NCI-H774 (cell line): ENCODE measurements at places on chromosomes 2 and 18.

GRCh38 chr2:88236666-88237065 lies 66.5 kb downstream of the THNSL2 start:
- DNase-seq, result no peak

DNA sequence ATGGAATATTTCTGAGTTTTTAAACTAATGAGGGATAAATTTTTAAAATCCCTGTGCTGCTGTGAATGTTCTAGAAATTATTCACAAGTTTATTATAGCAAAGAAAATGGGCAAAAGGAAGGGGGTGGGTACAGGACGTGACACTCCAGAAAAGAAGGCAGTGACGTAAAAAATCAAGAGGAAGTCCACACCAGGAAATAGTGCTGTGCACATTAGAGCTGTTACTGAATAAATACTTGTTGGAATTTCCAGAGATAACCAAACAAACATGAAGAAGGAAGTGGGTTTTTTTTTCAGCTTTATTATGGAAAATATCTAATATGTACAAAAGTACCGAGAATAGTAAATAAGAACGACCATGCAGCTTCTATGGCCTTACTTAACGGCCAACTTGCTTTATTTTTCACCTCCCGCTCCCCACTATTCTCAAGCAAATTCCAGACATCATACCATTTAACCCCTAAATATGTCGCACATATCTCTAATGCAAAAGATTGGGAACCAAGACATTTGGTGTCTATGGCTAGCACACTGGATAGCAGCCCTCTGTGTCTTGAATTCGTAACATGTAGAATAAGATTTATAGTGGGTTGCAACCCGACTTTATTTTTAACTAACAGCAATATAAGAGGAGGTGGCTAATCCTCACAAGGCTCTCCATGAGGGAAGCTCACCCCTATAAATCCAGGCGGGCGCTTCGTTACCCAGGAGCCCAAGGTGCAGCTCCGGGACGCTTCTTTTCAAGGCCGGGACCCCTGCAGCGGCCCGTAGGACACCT lies 580 bp upstream of the NDUFV2 start:
- DNase-seq, result peak; percentile 42

- no peak for DNase-seq
Observed at GRCh38 chr2:213087040-213087439, 64.4 kb downstream of the IKZF2 start.

- no peak for DNase-seq
Observed at GRCh38 chr2:55779459-55780421, 86.1 kb upstream of the PNPT1 start.

GRCh38 chr18:68467957-68468356 lies 247.0 kb downstream of the TMX3 start:
- DNase-seq, result peak; percentile 29

DNA sequence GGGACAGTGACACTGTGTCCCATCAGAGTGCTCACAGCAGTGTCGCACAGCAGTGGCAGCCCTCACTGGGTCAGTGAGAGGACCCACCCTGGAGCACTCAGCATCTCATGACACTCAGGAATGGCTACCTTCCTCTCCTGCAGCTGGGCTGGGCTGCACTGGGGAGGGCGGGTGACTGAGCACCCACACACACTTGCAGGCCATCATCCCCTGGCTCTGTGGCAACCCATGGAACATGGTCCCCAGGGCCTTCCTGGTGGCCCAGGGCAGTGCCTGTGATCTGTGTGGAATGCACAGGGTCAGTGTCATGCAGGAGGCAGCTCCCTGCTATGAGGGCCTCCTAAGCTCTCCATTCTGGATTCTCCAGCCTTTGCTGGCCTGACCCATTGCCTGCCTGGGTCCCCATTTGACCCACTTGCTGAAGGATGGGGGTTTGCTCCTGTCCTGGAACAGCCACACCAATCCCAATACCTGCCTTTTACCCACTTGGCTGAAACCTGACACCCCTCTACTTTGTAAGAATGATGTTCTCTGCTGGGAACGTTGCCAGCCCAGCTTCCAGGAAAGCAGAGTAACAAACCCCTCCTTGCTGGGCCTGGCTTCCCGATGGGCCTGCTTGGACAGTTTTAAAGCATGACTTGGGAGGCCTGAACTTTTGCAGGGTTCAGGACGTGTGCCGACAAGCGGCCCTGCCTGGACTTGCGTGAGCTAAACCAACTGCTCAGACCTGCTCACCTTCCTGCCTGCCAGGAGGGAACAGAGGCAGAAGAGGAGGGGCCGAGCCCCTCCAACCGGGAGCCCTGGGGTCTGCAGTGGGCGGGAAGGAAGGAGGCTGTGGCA lies 13.7 kb downstream of the HS6ST1 start:
- peak; percentile 42 for DNase-seq

GRCh38 chr2:177403838-177404237 lies 11.3 kb downstream of the AGPS start:
- DNase-seq, result no peak

GRCh38 chr18:47735041-47735702 lies 195.3 kb downstream of the SMAD2 start:
- DNase-seq, result no peak

GRCh38 chr2:85501248-85501647 lies 37.7 kb upstream of the MAT2A start:
- DNase-seq, result no peak

GRCh38 chr18:148841-149240 lies 9.5 kb upstream of the USP14 start:
- DNase-seq, result no peak

DNA sequence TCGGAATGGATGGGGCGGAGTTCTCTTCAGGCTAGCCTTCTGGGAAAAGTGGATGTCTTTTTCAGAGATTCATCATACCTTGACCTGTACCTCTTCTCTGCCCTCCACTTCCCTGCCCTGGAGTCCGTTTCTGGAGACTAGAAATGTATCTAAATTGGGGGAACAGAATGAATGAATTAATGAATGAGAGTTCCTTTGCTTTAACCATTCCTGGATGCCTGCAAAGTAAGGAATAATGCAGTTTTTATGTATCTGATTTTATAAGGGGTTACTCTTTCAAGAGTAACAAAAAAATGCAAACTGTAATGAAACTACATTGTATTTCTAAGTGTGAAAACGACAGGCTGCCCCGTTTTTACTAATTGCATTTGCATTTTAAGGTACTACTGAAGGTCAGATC lies 2.0 kb downstream of the SOWAHC start:
- DNase-seq, result no peak

GRCh38 chr2:6973895-6974545 lies 56.8 kb downstream of the RNF144A start:
- DNase-seq, result no peak

DNA sequence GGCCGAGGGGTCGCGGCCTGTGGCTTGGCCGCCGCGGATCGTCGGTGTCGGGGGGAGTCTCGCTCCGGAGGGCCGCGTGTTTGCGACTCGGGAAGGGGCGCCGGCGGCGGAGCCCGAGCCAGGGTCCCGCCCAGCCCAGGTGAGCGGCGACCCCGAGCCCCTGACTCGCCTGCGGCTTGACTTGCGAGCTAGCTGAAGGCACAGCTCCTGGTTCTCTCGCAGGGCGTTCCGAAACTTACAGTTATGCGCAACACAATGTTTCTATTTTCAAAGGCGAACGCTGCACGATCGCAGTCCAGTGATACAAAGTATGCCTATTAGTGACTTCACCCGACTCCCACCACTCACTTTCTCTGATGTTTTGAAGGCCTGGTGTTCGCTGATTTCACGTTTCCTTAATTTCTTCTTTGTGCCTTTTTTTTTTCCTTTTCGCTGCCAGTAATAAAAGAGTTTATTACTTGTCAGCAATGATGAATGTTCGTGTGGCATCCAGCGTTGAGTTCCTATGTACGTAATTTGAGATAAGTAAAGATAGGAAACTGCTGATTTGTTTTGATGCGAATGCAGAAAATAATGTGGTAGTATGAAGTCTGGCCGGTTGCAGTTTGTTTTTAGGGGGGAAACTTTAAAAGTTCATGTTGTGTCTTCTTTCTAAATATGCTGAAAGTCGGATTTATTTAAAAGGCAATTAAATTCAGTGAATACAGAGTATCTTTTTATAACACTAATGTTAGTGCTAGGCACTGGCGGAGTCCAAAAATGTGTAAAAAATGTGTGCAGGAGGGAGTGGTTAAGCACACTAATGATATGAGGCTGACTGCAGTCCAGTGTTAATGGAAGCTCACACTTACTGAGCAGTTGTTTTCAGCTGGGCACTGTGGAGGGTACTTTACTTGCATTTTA lies 706 bp downstream of the UBXN2A start:
- no peak for DNase-seq

DNA sequence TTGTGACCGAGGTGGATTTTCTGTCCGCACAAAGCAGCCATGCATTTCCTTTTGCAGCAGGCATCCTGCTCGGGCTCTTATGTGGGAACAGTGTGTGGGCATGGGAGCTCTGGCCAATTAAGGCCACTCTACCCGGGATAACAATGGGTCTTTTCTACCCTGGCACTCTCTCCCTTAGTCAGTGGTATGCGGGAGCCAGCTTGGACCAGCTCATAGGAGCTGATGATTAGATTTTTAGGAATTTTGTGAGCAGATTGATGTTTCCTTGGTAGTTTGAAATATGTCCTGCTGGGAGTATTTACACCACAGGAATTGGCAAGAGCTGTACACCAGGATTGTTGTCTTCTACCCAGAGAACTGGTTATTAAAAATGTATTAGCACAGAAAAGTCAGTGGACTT lies 89.3 kb downstream of the SPP2 start:
- DNase-seq, result no peak

- DNase-seq, result no peak
Observed at GRCh38 chr2:3476321-3476984, 42.9 kb downstream of the ADI1 start.

GRCh38 chr2:223465793-223466192 lies 136.4 kb downstream of the SCG2 start:
- DNase-seq, result no peak

- DNase-seq, result no peak
Observed at GRCh38 chr18:33928231-33928630, 296.5 kb downstream of the NOL4 start.

DNA sequence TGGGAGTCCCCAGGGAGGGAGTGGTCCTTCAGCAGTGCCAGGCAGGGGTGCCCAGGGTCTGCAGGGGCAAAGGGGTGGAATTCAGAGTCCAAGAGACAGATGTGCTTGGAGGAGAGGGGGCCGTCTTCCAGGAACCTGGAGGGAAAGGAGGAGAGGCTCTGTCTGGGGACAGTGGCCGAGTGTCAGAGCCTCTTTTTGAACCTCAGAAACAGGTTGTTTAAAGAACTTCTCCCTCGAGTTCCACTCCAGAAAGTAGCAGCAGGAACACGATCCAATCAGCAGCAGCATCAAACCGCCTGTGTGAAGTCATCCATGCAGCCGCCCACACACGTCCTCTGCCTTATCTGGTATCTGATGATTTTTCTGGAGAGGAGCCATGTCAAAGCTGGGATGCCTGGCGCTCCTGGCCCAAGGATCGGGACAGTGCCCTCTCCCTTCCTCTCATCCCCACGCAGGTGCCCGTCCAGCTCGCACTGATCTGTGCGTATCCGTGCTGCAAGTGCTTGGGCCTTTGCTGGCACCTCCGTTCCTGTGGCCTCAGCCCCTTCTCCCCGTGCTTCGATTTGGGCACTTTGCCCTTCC lies 205.1 kb downstream of the NDUFA10 start:
- no peak for DNase-seq

DNA sequence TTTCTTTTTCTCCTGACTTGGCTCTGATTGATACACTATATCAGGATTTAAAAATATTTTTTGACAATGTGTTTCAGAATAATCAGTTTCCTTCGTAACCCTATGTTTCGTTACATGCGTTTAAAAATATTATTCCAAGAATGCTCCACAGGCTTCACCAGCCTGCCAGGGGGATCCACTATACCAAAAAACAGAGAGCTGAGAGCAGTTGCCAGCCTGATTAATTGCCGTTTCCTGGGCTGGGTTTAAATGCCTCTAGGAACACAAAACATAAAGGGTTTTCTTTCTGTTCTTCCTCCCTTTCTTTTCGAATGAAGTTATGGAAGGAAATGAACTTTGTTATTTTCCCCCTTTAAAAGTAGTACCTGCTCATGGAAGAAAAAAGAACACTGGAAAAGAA lies 47.9 kb downstream of the LRRFIP1 start:
- DNase-seq, result no peak

DNA sequence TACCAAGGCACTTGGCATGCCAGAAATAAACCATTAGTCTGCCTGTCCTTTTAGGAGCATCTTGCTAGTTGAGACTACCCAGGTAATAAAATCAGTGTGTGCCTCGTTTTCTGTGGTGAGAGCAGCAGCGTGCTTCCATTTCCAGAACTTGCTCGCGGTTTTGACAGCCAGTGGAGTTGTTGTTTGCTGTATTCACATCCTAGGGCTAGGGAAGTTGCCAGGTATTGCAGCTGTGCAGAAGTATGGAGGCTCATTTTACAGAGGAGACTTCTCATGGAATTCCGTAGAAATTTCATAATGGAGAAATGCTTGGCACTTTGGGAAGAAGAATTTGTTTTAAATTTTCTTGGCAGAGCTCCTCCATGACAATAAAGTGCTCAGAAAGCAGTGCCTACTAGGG lies 1355.1 kb upstream of the ZEB2 start:
- no peak for DNase-seq

- no peak for DNase-seq
Observed at GRCh38 chr2:157223624-157224205, 33.8 kb upstream of the GALNT5 start.

DNA sequence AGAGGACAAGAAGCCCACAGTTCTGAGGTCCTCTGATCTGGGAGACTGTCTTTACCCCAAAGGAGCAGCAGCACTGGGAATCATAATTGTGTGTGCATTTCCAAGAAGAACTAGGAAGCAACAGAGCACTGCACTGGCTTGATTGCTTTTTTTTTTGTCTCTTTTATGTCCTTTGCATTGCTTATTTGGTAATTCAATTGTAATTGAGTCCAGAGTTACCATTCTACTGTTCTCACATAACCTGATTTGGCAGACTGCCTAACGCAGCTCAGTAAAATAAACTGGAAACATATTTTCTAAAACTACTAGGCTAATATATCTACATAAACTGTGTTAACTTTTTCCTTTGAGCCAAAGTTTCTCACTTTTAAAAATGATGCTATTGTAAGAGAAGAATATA lies 190.3 kb upstream of the SLC8A1 start:
- no peak for DNase-seq

- DNase-seq, result no peak
Observed at GRCh38 chr2:164882276-164882675, 40.7 kb upstream of the COBLL1 start.
